ENCODE measurements at places on chromosomes 13 and 19. TPM values are rescaled to one million over a fixed set of nuclear protein-coding genes. Genes with fewer than 3 reads are reported as not detected.

Gene SIGLECL1
- total RNA-seq = not detected

GRCh38 chr19:32457571-32458158 is 52.1 kb downstream of the DPY19L3 start:
- H3K4me1 ChIP-seq = no peaks in the 10 kb centered on the region
- no peak overlapping the region for H3K27ac ChIP-seq
- H3K4me3 ChIP-seq = no peak overlapping the region
- no peaks in the 10 kb centered on the region for H3K27me3 ChIP-seq
- peaks cover 41% of the 10 kb centered on the region for H3K36me3 ChIP-seq

GRCh38 chr13:107117327-107118012 is 549.5 kb upstream of the ARGLU1 start:
- DNase-seq = no peak
- H3K4me1 ChIP-seq = peaks cover 5% of the 10 kb centered on the region
- no peak overlapping the region for H3K4me3 ChIP-seq
- no peaks in the 10 kb centered on the region for H3K27me3 ChIP-seq

Gene ERCC2
- 109 TPM for total RNA-seq

Gene TRAPPC5
- total RNA-seq = 124 TPM

Gene TEX101
- total RNA-seq = not detected

All from WTC11 (cell line).